NCI-H187 (cell line): ENCODE measurements at places on chromosomes 1 and 21.
A peak's percentile ranks its signal among the peaks of the same experiment; 100 is the strongest.

- DNase-seq = no peak
Observed at GRCh38 chr1:172754609-172755008, 95.7 kb downstream of the FASLG start.

GRCh38 chr1:222084996-222085395, 343.1 kb upstream of the DUSP10 start:
- DNase-seq = no peak

DNA sequence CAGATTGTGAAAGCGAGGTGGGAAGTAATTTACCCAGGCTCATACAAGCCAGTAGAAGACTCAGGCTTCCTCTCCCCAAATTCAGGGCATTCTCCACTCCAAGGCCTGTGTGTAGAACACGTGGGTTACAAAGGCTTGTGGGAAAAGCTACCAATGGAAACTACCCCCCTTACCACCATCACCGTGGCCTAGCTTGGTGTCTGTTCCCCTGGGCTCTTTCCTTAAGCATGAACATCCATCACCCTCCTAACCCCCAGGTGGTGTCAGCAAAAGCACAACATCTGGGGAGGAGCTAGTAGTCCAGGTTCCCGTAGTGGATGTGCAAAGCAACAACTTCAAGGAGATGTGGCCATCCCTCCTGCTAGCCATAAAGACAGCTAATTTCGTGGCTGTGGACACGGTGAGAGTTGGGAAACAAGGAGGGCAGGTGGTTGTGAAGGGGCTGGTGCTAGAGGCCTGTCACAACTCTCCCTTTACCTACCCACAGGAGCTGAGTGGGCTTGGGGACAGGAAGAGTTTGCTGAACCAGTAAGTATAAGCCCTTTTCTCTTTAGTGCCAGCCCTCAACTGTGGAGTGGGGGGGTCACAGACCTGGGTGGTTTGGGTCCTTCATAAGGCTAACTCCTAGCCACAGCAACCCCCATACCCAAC, 701 bp upstream of the MUTYH start:
- no peak for DNase-seq

DNA sequence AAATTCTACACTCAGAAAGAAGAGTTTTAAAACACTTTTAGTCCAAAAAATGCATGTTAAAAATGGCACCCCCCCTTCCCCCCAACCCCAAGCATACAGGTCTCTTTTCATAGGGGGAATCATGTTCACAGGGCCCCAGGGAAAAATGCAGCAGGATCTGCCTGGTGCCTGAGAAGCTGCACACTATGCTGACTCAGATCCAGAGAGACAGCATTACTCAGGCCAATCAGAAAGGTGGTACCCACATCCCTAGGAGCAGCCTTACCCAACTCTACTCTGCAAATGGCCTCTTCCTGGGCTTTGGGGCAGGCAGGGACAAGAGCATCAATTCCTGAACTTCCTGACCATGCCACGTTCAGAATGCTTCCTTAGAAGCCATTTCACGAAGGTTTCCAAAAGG, 119.0 kb downstream of the HIVEP3 start:
- DNase-seq = no peak

DNA sequence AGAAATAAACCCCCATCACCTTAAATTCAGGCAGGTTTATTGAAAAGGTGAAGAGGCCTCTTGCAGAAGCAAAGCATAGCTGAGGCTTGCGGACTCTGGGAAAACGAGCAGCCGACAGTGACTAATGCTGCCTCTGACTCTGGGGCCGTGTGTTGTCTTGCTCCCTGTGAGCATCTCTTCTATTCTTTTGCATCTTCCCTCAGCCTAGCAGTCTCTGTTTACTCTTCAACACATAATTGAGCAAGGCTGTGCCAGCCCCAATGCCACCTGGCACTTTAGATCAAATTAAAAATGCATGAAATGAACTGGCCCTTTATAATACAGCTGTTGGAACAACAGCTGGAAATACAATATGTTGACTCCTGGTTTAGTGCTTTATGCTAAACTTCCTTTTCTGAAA, 18.4 kb upstream of the REG4 start:
- peak; percentile 45 for DNase-seq

DNA sequence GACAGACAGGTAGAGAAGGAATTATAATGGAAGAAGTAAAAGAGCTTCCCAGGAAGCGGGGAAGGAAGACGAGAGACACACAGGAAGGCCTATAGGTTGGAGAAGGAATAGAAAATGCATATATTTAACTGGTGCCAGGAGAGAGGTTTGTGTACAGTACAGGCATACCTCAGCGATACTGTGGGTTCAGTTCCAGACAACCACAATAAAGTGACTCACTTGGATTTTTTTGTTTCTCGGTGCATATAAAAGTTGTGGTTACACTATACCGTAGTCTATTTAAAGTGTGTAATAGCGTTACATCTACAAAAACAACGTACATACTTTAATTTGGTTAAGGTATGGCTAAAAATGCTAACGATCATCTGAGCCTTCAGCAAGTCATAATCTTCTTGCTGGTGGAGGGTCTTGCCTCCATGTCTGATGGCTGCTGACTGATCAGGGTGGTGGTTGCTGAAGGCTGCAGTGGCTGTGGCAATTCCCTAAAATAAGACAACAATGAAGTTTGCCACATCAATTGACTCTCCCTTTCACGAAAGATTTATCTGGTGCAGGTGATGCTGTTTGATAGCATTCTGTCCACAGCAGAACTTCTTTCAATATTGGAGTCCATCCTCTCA, 16.0 kb downstream of the YARS1 start:
- no peak for DNase-seq

- no peak for DNase-seq
Observed at GRCh38 chr1:190633488-190633887, 155.8 kb upstream of the BRINP3 start.

DNA sequence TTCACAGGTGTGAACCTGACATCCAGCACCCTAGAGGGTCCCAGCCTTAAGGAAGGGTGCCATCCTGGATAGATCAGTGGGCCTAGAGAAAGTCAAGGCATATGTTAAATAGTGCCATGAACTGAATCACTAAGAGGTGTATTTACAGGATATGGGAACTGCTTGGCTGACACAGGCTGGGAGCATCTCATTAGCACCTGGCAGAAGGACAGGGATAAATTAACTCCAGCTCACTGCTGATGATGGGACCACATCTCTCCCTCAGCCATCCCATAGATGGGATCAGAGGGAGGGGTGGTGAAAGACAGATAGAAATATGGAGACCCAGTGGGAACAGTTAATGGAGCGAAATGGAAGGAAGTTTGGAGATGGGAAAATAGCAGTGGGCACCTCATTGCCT, 122.0 kb downstream of the IGSF21 start:
- DNase-seq = no peak

GRCh38 chr1:186152620-186153239, 222.3 kb downstream of the TPR start:
- DNase-seq = no peak

DNA sequence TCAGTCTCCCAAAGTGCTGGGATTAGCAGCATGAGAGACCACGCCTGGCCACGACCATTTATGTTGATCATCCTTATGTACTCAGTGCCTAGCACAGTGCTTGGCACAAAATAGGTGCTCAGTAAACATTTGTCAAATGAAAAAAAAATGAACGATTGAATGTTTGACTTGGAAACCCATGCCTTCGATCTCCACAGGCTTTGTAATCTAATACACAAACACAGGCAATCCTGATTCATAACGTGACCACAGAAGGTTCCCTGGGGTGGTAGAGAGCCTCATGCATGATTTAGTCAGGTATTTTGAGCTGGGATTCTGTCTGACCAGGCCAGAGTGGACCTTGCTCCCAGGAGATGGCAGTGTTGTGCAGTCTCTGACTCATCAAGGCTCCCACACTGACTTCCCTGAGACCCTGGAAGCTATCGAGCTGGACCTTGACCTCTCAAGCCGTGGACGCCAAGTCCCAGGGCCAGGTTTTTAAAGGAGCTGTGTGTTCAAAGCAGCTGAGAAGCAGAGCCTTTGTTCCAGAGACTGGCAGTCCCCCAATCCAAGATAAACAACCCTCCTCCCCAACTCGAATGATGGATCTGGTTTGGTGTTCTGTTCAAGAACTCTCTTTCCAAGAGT, 81.1 kb downstream of the PGM1 start:
- DNase-seq = no peak

DNA sequence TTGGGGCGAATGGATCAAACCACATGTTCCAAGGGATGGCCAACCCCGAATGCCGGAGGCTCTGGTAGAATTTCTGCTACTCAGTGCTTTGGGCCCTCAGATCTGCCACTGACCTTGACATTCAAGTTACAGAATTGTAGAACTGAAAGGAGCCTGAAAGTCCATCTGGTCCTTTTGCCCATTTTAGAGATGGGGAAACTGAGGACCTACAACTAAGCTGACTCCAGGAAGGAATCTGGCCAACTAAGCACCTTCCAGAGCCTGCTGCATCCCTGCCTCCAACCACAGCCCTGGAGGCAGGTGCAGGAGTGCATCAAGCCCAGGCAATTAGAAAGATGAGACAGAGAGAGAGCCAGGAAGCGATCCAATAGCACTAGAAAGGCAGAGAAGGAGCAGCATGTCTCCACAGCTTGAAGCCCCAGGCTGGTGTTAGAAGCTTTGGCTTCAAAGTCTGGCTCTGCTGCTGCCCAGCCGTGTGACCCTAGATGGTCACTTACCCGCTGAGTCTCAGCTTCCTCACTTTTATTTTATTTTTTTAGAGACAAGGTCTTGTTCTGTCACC, 1.3 kb upstream of the CTRC start:
- no peak for DNase-seq

DNA sequence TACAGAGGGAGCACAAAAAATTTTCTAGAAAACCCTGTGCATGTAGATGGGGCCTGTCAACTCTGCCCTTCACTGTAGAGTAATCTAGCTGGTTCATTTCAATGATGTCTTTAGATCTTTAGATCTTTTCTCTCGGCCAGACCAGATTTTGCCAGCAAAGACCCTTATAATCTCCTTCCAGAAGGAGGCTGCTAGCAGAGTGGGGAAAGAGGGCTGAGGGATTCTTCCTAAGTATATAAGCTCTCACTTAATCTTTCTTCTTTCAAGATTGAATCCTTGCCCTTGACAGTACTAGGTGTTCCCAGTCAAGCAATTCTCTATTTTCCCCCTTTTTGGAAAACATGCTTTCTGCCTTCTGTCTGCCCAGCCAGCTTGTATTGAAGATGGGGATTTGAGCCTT, 34.3 kb downstream of the BCAS2 start:
- DNase-seq = no peak

- DNase-seq = no peak
Observed at GRCh38 chr21:20999659-21000058, 1.4 kb downstream of the NCAM2 start.

GRCh38 chr1:150332651-150333290, 11.4 kb downstream of the PRPF3 start:
- DNase-seq = no peak

DNA sequence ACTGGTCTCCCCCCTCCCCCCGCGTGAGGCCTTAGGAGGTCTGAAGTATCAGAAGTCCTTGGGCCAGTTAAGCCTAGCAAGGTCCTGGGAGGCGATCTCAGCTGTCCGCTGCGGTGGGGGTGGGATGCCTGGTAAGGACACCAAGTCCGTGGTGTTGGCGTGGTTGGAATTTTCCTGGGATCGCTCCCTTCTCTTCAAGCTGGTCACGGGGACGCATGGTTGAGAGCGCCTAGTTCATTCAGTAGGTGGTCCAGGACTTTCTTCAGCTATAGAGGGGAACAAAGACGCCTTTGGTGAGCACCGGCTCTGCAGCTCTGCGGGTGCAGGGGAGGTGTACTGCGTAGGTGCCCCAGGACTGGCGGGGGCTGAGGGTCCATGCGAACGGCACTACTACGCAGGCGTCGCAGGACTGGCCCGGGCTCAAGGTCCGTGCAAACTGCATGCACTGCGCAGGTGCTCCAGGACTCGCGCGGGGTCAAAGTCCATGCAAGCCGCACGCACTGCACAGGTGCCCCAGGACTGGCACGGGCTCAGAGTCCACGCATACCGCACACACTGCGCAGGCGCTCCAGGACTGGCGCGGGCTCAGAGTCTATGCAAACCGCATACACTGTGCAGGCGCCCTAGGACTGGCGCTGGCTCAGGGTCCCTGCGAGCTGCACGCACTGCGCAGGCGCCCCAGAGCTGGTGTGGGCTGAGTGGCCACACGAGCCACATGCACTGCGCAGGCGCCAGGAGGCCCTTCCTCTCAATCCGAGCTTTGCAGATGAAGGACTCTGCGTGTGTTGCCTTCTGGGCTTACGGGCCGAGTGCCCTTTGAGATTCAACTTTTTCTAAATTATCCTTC, 36.6 kb upstream of the HMGN1 start:
- peak; percentile 34 for DNase-seq

- DNase-seq = no peak
Observed at GRCh38 chr1:59083946-59084865, 212.7 kb upstream of the FGGY start.

GRCh38 chr1:9760824-9761223, 62.9 kb downstream of the CLSTN1 start:
- DNase-seq = no peak

DNA sequence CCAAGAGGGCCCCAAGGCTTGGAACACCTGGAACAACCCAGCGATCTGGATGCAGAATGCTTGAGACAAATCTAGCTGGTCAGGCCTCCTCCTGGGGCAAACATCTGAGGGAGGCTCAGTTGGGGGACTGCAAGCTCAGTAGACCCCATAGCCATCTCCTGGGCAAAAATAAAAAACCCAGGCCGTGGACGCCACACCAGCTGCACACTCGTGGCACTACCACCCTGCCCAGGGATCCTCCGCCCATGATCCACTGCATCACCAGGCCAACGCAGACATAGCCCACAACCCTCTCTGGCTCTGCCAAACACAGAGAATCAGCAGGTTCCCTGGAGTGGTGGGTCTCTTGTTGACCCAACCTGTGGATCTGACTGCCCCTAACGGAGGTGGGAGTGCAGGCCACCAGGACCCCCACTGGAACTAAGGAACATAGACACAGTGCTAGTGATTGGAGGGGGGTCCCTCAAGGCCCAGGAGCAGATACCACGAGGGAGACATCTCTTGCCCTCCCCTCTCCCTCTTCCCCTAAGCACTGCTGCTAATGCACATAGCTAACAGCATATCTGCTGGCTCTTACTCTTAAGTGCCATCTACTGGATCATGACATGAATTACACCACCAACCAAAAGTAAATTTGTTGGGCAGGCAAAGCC, 147.2 kb downstream of the CHD1L start:
- DNase-seq = peak; percentile 18

GRCh38 chr1:71093938-71094337, 13.1 kb upstream of the ZRANB2 start:
- no peak for DNase-seq

DNA sequence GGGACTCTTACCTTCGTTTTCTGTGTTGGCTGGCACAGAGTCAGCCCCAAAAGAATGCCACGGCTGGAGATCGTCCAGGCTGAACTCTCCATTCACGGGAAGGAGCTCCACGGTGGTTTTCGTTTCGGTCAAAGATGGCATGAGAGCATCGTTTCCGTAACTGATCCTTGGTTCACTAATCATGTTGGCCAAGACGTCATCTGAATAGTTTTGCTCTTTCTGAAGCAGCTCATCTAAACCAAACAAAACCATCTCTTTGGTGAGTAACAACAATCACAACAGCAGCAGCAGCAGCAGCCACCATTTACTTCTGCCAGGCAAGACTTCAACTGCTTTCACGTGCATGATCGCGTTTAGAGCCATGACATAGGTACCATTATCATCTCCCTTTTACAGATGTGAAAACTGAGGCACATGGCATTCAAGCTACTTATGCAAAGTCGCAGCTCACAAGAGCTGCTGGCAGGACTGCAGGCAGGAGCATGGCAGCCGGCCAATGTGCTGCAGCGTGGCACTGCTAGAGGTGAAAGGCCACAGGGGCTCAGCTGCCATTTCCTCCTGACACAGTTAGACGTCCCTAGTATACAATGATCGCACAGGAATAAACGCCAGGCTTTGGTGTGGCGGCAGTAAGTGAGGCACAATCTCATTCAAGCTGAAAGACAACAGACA, 177.1 kb downstream of the GABPA start:
- no peak for DNase-seq

GRCh38 chr1:169833179-169833901, 38.6 kb upstream of the METTL18 start:
- no peak for DNase-seq
